T-helper 1 cell treated with Interleukin-12 subunit alpha and Interleukin-12 subunit beta and Interleukin-4 antibody, amounts not matched to agents 30 ng/mL and 1 ng/mL, for 36 hours (primary cell): ENCODE measurements at places on chromosomes 3 and 15. TPM values are rescaled to one million over a fixed set of nuclear protein-coding genes. Genes with fewer than 3 reads are reported as not detected.

The KBTBD12 gene
- not detected in 2 replicates for total RNA-seq

The TMEM43 gene
- total RNA-seq, result 47.7 and 48.2 TPM in 2 replicates

The PCSK6 gene
- total RNA-seq, result 2.4 and 2.5 TPM in 2 replicates

The ATP2B2 gene
- not detected in 2 replicates for total RNA-seq

The ALDH1L1 gene
- total RNA-seq, result not detected in 2 replicates

The DLL4 gene
- not detected in 2 replicates for total RNA-seq

The ABHD10 gene
- total RNA-seq, result 29.7 and 32.3 TPM in 2 replicates

The PGBD4 gene
- total RNA-seq, result 3.8 TPM in 2 replicates

The CHRNA7 gene
- 0.32 TPM in 1 of 2 replicates, not detected in the other for total RNA-seq

The GPR62 gene
- not detected in 2 replicates for total RNA-seq

The KCNH8 gene
- not detected in 2 replicates for total RNA-seq

The UPK1B gene
- not detected in 2 replicates for total RNA-seq

The SPINK8 gene
- total RNA-seq, result not detected in 2 replicates

The LRRIQ4 gene
- not detected in 2 replicates for total RNA-seq

The RBP2 gene
- total RNA-seq, result not detected in 2 replicates

The EXD1 gene
- total RNA-seq, result not detected in 2 replicates

The ZNF774 gene
- 1.2 and 3.0 TPM in 2 replicates for total RNA-seq

The EIF3J gene
- total RNA-seq, result 87.3 and 101 TPM in 2 replicates

The SHC4 gene
- total RNA-seq, result 1.6 TPM in 2 replicates

The SH3BP5 gene
- 103 and 104 TPM in 2 replicates for total RNA-seq

The DISP2 gene
- total RNA-seq, result 0.22 and 1.0 TPM in 2 replicates

The CASR gene
- not detected in 2 replicates for total RNA-seq
